ENCODE measurements at places on chromosomes 2 and 18.

DNA sequence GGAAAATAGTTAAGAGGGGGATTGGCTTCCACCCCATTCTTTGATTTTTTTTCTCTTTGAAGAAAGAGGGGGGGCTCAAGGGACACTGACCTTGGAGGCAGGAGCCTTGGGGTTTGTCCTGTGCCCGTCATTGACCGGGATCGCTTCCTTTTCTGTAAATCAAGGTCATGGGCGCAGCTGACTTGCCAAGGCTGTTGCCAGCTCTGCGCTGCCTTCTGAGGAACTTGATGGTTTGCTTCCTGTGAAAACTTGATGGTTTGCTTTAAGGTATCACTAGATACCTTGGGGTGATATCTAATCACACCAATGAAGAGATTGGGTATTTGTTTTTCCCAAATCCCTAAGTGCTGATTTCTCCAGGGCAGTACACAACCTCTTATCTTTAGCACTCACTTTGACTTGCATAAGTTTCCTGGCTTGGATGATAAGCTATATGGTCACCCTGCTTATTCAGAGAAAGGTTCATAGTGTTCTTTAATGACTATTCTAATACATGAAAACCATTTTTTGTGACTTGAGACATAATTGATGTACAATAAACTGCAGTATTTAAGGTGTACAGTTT is 56.0 kb downstream of the DGKD start:
- DNase-seq: no peak

DNA sequence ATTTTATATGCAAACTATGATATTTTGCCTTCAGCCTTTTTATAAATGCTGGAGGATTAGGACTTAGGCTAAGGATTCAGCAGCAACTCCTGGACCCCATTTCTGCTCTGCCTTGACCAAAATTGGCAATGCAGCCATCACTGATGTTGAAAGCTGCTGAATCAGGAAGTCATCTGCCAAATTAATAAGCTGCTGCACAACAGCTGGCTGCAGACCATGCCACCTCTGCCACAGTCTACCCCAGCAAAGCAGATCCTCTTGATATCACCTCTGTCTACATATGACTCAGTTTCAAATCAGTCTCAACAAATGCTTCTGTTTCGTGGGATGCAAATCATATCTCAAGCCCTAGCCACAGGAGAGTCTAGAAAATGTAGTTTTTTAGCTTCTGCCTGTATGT is 7.1 kb upstream of the SOS1 start:
- no peak for DNase-seq

DNA sequence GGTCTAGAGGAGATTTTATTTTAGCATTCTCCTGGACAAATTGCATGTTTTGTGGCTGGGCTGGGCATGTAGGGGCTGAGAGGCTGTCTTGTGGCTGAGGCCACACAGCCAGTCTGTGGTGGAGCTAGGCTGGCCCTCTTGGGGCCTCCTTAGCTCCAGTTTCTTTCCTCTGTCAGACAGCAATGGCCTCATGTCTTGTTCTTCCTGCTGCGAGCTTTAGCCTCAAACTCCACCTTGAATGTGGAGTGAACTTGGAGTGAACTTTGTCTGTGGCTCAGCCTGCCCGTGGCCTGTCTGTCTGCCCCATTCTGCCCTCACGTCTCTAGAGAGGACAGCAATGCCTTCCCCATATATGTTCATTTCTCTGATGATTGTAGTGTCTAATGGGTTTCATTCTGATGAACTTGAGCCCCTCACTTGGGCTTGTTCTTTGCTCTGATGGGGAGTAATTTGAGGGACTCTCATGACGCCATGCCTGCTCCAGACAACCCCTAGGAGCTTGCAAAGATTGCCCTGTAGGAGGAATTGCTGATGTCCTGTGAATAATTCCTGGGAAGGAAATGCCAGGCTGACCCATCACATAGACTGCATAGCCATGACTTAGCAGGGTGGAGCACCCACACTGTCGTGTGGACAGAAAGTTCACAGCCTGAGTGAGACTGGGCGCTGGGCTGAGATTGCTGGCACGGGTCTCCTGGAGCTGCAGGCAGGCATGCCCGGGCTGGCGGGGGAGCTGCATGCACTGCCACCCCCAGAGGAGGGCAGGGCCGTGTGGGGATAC is 42.6 kb downstream of the ASAP2 start:
- peak; percentile 65 for DNase-seq

GRCh38 chr2:78020491-78020890 is 498.3 kb upstream of the LRRTM4 start:
- DNase-seq: no peak

DNA sequence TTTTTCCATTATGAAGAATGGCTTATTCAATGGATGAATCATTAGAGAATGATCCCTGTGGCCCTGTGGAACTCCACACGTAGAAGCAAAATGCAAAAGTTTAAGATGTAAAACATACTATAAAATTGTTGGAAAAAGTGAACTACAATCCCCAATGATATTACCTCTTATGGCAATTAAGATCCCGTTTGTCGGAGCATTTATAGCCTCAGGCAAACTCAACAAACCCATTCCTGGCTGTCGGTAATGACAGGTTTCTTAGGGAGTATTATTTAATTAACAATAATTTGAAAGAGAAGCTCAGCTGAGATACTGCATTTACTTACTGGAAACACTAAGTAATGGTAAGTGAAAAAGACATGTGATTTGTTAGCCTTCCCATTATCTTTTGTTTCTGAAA is 138.3 kb downstream of the CDH20 start:
- no peak for DNase-seq

DNA sequence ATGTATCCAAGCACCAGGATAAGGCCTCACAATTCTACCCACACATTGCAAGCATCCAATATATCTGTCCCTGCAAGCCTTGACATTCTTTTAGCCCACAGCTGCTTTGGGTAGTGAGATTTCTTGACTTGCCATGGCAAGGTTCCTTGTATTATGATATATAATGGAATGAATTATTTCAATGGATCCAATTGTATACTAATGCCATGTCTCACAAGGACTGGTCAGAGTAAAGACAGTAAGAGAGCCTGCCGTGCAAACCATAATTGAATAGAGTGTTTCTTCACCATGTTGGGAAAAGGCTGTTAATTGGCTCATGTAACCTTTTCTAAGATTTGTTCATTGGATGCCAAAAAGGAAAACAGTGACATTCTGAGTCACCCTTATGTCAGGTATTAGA is 64.3 kb upstream of the RBBP8 start:
- no peak for DNase-seq

DNA sequence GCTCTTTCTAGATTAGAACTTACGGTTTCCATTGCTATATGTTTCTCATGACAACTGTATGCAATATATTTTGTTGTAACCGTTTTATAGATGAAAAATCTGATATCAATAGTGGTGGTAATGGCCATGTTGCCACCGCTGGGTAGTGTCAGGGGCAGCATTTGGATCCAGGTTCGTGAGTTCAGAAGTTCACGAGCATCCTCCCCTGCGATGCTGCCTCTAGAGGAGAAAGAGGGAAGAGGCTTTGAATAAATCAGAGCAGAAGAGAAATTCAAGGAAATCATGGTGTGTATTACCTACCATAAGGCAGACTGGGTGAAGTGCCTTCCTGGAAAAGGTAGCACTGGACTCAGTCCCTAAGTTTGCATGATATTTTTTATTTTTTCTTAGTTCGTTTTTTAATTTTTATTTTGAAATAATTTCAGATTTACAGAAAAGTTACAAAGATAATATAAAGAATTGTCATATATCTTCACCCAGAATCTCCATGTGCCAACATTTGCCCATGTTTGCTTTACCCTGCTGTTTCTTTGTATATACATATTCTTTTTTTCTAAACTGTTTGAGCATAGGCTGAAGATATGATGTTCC is 3.3 kb upstream of the ZBTB7C start:
- DNase-seq: no peak

DNA sequence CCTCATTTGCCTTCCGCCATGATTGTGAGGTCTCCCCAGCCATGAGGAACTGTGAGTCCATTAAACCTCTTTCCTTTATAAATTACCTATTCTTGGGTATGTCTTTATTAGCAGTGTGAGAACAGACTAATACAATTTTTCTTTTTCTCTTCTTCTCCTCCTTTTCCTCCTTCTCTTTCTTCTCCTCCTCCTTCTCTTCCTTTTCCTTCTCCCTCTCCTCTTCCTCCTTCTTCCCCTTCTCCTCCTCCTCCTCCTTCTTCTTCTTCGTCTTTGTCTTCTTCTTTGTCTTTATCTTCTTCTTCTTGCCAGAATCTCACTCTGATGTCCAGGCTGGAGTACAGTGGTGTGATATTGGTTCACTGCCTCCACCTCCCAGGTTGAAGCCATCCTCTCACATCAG is 20.2 kb downstream of the SKA1 start:
- no peak for DNase-seq

DNA sequence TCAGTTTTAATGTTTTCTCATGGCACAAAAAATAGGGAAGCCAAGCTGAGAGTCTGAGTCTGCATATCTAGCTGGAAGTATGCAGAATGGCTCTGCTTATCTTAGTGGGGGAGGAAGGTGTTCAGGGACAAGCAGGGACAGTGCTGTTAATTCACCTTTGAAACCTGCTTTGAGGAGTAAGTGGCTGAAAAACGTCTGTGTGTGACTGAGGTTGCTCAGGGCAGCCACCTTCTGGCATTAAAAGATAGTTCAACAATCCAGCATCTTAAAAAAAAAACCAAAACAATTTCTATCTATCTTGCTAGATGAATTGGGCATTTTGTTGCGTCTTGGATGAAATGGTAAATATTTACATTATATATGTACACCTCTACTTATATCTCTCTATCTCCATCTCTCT is 2.0 kb upstream of the TRPM8 start:
- no peak for DNase-seq

GRCh38 chr2:119181391-119181790 is 22.8 kb upstream of the C1QL2 start:
- no peak for DNase-seq

- no peak for DNase-seq
Observed at GRCh38 chr18:7889515-7889914, 322.4 kb downstream of the PTPRM start.

DNA sequence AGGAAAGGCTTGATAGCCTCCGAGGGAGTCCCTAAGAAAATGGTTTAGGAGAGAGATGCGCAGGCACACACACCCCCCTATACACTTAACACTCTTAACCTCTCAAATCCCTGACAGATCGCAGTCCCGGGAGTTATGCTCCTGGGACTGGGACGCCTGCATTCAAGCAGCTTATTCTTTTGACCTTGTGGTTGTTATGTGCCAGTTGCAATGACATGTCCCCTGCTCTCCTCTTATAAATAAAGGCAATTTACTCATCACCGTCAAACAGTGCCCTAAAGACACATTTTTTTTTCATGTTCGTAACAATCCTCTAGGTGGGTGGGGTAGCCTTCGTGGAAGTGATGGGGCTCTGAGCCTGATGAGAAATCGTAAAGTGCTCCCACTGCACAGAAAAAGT is 162.2 kb downstream of the LRRC30 start:
- DNase-seq: no peak

DNA sequence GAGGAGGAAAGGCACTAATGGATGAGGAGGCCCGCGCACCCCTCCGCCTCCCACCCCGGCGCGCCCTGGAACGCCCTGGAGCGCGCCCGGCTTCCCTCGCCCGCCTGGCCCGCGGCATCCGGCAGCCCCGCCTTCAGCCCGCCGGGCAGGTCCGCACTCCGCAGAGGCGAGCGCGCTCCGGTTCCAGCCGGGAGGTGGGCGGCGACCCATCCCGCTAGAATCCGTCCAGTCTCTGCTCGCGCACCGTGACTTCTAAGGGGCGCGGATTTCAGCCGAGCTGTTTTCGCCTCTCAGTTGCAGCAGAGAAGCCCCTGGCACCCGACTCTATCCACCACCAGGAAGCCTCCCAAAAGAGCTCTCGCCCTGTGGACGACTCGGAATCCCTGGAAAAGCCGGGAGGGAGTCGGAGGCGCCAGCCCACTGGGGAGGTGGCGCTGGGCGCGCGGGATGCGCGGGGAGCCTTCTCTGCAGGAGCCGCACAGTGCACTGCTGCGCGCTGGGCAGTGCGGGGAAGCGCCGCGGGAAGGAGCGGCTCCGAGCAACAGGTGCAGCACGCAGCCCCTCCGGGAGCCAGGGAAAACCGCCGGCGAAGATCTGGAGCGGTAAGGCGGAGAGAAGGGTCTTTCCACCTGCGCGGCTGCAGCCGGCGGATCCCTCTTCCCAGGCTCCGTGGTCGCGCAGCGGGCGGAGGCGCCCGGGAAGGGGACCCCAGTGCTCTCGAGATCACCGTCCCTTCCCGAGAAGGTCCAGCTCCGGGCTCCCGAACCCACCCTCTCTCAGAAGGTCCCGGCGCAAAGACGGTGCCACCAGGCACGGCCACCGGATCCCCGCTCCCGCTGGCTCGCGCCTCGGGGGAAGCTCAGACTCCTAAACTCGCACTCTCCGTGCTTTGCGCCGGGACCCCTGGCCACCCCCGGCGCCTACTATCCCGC is at the start of gene GALR1:
GALR1 (plus strand) TSS at position 280 of the 932 bp plus-strand sequence. CDS start 701 bp downstream, outside the sequence.
- no peak for DNase-seq

GRCh38 chr2:129922571-129923264 is 56.7 kb upstream of the RAB6C start:
- DNase-seq: no peak

GRCh38 chr2:217785544-217786045 is 217.2 kb downstream of the TNS1 start:
- peak; percentile 35 for DNase-seq

DNA sequence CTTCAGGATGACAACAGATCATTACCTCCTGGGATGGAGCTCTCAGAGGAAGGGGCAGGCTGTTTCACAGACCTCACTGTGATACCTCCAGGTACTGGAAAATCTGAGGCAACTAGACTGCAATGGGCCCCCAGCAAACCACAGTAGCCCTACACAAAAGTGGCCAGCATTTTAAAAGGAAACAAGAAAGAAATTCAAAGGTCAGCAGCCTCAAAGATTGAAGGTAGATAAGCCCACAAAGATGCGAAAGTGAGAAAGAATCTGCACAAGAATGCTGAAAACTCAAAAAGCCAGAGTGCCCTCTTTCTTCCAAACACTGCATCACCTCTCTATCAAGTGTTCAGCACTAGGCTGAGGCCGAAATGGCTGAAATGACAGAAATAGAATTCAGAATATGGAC is 499.5 kb upstream of the CHAC2 start:
- no peak for DNase-seq

DNA sequence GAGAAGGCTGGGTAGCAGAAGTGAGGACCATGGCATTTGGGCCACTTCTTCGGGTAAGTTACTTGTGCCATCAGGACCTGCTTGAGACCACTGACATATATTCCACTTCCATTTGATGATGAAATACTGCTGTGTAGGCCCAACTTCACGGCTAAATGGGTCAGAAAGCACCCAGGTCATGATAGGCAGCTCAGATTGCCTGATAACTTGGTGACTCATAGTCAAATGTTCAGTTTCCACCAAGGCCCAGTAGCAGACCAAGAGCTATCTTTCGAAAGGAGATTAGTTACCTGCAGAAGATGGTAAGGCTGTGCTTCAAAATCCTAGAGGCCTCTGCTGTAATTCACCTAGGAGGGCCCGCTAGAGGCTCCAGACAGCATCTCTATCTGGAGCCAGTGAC is 31.8 kb upstream of the MEX3C start:
- DNase-seq: no peak
